ENCODE measurements at places on chromosomes 3 and 15.

DNA sequence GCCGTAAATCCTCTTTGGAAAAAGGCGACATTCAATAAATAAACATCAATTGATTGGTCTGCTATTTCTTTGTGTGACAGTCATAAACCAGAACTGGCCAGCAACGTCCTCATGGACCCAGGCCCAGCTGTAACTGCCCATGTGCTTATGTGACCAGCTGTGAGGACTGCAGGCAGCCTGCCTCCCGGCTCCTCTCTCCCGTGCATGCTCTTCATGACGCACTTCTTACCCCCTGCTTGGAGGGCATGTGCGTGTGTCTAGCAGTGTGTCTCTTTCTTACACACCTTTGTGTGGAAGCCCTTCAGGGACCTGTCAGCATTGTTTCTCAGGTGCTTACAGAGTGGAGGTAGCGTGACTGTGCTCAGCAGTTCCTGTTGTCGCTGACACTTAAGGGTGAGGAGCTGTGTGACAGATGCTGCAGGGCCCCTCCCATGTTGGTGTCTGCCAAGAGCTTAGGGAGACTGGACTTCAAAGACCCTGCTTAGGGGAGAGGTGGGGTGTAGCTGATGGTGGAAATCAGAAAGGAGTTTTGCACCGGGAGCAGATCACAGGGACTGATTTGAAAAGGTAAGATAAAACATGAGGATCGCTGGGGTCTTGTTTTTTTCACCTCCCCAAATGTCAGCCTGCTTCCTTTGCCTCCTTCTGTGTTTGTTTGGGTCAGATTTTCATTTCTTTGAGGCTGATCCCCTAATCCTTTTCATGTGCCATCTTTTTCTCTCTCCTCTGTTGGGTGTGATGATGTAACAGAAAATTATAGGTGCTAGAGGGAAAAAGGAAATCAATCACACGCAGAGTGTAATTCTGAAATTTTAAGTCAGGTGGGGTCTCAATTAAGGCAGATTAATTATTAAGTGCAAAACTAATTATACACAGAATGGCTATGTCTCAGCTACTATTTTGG lies 2.1 kb downstream of the PODXL2 start:
- DNase-seq = no peak

GRCh38 chr15:75089456-75090387 lies 66.3 kb downstream of the PPCDC start:
- DNase-seq = no peak

DNA sequence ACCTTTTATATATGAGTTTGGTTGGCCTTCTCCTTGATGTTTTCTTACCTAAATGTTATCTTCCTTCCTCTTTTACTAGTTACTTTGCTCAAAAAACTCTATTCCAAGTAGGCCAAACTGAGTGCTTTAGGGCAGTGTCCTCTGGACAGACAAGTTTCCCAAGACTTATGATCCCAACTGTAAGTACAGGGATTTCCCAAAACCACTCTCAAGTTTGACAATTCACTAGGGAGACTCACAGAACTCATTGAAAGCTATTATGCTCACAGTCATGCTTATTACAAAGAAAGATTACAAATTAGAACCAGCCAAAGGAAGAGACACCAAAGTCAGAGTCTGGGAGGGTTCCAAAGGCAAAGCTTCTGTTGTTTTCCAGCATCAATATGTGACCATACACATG lies 534.2 kb upstream of the ALCAM start:
- DNase-seq = no peak

GRCh38 chr3:14822670-14823390 lies 4.1 kb downstream of the FGD5 start:
- DNase-seq = no peak

DNA sequence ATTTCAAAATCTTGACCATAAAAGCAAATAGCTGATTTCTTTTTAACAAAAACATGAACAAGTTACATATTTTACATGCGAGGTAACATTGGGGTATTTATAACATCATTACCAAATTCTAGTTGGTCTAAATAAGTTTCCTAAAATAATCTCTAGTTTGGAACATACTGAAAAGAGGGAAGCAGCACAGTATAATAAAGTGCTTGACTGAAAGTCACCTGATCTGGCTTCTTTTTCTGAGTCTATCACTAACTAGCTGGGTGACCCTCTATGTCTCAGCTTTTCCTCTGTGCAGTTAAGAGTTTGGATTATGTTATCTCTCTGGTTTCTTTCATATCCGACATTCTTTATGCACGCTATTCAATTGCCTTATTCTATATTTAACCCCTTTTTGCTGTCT lies 19.8 kb upstream of the CNTN4 start:
- DNase-seq = no peak

GRCh38 chr3:197149-197827 lies 725 bp downstream of the CHL1 start:
- DNase-seq = no peak

GRCh38 chr15:67782691-67782991 lies 42.7 kb upstream of the SKOR1 start:
- no peak for DNase-seq

DNA sequence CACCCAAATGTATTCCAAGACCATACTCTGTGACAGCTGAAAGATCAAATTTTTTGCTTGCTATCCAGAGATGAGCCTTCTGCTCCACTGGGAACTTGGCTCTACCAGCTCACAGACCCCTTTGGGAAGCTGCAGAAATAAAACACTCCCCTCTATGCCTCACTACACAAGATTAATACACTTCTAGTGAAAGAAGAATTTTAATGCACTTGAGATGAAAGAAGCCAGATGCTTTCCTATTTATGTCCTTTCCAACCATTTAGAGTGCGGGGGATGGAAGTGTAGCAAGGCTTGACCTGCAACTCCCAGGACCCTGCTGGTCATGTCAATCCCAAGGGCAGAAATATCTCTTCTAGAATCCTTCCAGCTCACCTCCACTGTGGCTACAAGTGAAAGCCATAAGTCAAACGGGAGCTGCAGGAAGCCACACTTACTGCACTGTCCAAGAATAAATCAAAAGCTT lies 34.7 kb downstream of the ANXA2 start:
- DNase-seq = no peak

GRCh38 chr3:194900854-194901522 lies 215.3 kb downstream of the FAM43A start:
- no peak for DNase-seq

GRCh38 chr15:55741833-55742497 lies 987 bp downstream of the PRTG start:
- no peak for DNase-seq

DNA sequence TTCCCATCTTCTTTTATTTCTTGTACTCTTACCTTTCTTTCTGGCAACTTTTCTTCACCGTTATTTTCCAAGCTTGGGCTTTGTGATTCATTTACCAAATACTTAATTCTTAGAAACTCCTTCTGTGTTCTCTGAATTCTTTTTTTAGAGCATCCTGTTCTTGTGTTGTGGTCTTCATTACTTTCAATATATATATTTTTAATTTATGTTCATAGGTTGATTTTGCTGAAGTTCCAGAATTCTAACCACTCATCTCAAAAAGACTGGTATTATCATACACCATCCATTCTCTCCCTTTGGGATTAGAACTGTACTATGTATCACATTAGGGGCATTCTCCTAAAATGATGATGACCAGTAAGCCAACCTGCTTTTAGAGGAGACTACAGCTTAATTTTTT lies 362.3 kb upstream of the CBLB start:
- peak; percentile 63 for DNase-seq

GRCh38 chr15:86377914-86378313 lies 298.2 kb downstream of the AGBL1 start:
- DNase-seq = no peak

GRCh38 chr3:152823173-152823572 lies 11.8 kb upstream of the P2RY1 start:
- DNase-seq = no peak

- peak; percentile 10 for DNase-seq
Observed at GRCh38 chr15:91855684-91856489, 2.4 kb downstream of the SLCO3A1 start.

- DNase-seq = no peak
Observed at GRCh38 chr3:124927574-124928045, 6.9 kb downstream of the MUC13 start.

GRCh38 chr3:72907131-72907711 lies 19.4 kb downstream of the GXYLT2 start:
- no peak for DNase-seq

GRCh38 chr3:4726549-4726948 lies 233.4 kb downstream of the ITPR1 start:
- no peak for DNase-seq

DNA sequence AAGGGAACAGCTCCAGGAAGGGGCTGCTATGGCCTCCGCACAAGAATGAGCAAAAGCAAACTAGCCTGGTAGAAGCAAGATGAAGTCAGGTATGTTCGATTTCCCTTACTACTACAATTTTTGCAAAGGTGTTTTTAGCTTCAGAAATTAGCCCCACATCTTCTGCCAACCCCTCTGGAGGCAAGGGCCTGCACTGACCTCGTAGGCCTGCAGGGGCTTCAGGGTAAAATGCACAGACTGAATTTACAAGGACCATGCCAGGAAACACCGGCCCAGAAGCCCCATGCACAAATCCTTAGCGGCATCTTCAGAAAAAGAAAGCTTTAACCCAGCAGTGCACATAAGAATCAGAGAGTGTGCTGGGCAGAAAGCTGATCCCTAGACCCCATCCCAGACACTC lies 53.0 kb downstream of the SLC6A1 start:
- DNase-seq = no peak

DNA sequence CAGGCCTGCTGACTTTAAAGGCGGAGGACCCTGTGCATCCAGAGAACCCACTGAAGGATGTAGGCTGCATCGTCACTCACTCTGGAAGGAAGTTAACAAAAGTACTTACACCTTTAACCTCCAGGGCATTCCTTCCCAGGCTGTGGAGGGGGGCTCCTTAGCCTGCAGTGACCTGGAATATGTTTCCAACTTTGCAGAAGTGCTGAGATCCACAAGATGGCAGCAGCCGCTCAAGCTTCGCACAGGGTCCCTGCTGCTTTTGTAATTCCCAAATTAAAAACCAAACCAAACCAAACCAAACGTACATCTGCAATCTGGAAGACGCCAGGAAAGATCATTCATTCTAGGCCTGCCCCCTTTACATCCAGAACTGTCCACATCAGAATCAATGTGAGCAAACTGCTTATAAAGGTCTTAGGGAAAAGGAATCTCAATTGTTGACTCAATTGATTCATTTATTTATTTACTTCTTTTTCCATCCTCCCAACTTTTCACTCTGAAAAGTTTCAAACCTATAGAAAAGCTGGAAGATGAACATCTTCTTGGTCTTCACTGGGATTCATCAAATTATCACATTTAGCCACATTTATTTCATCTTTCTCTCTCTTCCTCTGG lies 70.5 kb upstream of the KLHL25 start:
- DNase-seq = peak; percentile 10

DNA sequence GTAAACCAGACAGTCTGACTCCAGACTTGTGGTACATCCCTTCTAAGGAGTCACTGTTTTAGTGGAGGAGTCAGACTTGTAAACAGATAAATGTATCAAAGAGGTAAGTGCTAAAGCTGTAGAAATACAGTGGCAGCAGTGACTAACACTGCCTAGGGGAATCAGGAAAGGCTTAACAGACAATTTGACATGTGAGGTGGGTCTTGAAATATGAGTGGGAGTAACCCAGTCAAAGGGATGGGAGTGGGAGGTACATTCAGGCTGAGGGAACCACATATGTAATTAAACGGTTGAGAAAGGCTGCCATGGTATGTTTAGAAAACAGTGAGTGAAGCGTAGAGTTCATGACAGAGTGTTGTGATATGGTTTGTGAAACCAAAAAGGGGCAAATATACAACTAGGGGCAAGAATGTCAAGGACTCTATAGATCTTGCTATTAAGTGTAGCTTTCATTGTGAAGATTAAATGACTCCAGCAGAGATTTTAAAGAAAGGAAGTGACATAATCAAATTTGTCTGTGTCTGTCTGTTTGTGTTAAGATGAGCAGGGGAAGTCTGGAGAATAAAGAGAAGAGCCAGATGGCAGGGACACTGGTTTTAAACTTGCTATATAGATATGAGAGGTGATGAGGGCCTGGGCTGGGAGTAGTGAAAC lies 11.2 kb upstream of the ALCAM start:
- no peak for DNase-seq

GRCh38 chr3:137332297-137332696 lies 374.5 kb downstream of the IL20RB start:
- DNase-seq = no peak

DNA sequence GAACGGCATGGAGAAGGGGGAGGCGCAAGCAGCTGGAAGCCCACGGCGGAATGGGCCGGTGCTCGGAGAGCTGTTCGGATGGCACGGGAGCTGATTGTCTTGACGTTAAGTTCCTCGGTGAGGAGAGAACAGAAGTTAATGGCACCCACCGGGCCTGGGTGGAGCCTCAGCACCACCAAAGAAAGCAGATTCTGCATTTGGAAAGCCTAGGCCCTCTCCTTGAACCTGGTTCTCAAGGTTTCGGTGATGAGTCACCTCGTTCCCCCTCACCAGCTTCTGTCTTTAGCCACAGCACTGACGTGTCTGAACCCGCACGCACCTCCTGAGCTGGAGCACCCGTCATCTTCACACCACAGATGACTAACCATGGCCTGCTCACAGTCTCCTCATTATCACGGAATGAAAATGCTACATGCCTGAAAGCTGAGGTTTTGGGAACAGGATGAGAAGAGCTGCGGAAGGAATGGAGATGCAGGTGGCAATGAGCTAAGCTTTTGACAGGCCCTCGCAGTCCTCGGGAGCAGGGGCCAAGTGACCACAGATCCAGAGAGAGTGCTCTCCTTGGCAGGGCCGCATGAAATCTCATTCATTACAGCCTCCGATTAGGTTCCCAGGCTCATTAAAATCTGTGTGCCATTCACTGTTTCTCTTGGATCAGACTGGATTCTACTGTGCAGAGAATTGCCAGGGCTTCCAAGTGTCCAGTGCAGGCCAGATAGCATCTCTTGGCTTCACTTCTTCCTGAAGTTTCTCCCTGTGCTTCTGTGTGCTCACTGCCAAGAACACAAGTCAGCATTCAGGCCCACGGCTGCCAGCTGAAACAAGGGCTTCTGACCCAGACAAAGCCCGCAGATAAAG lies 96.3 kb upstream of the DLG1 start:
- peak; percentile 89 for DNase-seq

- no peak for DNase-seq
Observed at GRCh38 chr15:76155731-76156130, 95.9 kb downstream of the TMEM266 start.

GRCh38 chr3:176661432-176661964 lies 535.8 kb downstream of the TBL1XR1 start:
- no peak for DNase-seq

GRCh38 chr3:116300226-116300625 lies 145.1 kb downstream of the LSAMP start:
- DNase-seq = no peak

- DNase-seq = no peak
Observed at GRCh38 chr3:20990896-20991295, 760.1 kb downstream of the ZNF385D start.

All from activated CD4-positive, alpha-beta T cell treated with anti-CD3 and anti-CD28 coated beads, Interleukin-10, Interleukin-2, amounts not matched to agents 100 ng/mL and 50 ng/mL, durations not matched to agents 16 hours and 8 hours (primary cell).